NCI-H2029 treated with DMSO at 0.1 percent for 48 hours (cell line): ENCODE measurements at places on chromosomes 5 and 9.

DNA sequence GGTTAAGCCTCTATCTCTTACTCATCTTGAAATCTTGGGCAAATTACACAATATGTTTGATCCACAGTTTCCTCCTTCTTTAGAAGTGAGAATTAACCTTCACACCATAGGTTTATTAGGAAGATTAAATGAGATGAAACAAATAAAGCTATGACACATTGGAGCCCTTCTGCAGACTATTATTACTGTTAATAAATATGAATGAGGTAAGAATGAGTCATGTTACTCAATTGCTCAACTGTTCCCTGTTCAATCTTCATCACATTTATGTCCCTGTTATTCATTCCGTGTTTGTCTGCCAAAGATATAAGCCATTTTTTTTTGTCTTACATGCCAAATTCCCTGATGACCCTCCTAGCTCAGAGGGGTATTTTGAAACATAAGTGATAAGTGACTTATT is 52.1 kb upstream of the PAPPA start:
- DNase-seq: no peak

- DNase-seq: no peak
These were observed 509.8 kb downstream of the CCDC171 start for GRCh38 chr9:16062542-16063240.

DNA sequence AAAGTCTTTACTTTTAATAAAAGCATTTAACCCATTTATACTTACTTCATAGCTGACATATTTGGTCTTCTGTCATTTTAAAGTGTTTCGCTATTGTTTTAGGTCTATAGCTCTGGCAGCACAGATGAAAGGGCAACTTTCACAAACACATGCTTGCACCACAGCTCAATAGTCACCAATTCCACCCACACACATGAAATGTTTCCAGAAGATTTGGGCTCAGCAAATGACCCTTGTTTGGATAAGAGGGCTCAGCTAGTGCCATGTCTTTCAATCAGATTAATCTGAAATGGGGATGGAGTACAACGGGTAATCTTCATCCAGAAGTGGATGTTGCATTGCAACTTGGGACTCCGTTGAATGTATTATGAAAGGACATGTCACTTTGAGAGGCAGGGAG is 176.0 kb downstream of the FGF18 start:
- no peak for DNase-seq

- DNase-seq: no peak
These were observed 5.1 kb downstream of the OBP2A start for GRCh38 chr9:135551031-135551430.
